ENCODE measurements at places on chromosomes 7 and 10. TPM values are rescaled to one million over a fixed set of nuclear protein-coding genes. Genes with fewer than 3 reads are reported as not detected.

FAS gene
- 47.5 TPM for total RNA-seq

PTF1A gene
- total RNA-seq: not detected

MDH2 gene
- total RNA-seq: 50.8 TPM

OR2A5 gene
- total RNA-seq: not detected

FKBP6 gene
- not detected for total RNA-seq

PAPOLB gene
- total RNA-seq: 0.07 TPM

All from smooth muscle cell of the pulmonary artery (primary cell).